ENCODE measurements at places on chromosomes 1 and 21. TPM values are rescaled to one million over a fixed set of nuclear protein-coding genes. Genes with fewer than 3 reads are reported as not detected.

ANGPTL3 gene
- total RNA-seq: not detected

RIPPLY3 gene
- total RNA-seq: 0.34 TPM

PDXK gene
- total RNA-seq: 161 TPM

MFAP2 gene
- 6.3 TPM for total RNA-seq

C1orf185 gene
- not detected for total RNA-seq

SYCP1 gene
- not detected for total RNA-seq

OLIG2 gene
- total RNA-seq: not detected

THEM5 gene
- not detected for total RNA-seq

DNA sequence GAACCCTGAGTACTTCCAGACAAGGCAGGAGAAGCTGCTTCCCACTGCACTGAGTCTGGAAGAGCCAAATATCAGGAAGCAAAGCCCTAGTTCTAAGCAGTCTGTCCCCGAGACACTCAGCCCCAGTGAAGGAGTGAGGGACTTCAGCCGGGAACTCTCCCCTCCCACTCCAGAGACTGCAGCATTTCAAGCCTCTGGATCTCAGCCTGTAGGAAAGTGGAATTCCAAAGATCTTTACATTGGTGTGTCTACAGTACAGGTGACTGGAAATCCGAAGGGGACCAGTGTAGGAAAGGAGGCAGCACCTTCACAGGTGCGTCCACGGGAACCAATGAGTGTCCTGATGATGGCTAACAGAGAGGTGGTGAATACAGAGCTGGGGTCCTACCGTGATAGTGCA lies 33.1 kb upstream of the VAMP3 start:
- no peak for DNase-seq

- no peak for DNase-seq
Measured at GRCh38 chr1:218255090-218255489, 30.0 kb upstream of the RRP15 start.

GRCh38 chr1:228861832-228862180 lies 126.5 kb downstream of the RHOU start:
- no peak for DNase-seq

DNA sequence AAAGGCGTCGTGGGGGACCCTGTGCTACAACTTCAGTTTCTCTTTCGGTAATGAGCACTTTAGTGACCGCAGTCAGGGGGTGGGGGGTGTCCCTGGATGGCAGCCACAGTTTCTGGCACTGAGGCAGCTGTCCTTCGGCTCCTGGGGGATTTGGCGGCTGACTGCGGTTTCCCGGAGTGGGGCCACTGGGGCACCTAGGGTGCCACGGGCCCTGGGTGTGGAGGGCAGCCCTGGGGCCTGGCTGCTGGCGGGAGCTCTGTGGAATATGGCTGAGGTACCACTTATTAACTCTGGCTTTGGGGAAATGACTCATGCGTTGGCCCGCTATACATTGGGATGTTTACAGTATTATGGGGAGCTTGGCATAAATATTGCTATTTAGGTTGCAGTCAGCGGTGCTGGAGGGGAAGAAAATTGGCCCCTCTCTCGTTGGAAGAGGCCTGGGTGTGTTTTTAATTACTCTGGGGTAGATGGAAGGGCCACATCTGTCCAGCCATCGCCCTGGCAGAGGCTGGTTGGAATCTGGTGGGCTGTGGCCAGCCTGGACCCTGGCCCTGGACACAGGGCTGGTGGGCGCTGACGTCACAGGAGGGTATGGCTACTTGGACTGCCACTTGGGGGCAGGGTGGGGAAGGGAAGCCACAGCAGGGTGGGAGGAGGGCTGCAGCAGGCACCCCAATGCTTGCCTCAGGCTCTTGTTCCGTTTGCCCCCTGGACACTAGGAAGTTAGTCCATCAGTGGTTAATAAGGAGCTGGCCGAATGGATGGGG lies 2.0 kb downstream of the EPHB2 start:
- no peak for DNase-seq

DNA sequence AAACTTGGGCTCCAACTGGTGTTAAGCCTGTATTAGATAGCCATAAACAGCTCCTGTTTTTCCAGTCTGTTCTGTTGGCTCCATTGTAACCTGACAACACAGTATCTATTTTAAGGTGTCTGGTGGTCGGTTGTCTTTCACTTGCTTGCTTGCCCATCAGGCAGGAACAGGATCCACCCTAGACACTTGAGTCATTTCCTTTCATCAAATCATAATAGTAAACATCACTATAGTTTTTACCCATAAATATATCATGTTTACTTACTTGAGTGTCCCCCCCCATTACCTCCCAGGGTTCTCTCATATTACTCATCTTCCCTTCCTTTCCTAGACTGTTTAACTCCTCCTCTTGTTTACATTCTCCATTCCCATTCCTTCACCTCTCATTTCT lies 2.9 kb downstream of the DDI2 start:
- DNase-seq: no peak

DNA sequence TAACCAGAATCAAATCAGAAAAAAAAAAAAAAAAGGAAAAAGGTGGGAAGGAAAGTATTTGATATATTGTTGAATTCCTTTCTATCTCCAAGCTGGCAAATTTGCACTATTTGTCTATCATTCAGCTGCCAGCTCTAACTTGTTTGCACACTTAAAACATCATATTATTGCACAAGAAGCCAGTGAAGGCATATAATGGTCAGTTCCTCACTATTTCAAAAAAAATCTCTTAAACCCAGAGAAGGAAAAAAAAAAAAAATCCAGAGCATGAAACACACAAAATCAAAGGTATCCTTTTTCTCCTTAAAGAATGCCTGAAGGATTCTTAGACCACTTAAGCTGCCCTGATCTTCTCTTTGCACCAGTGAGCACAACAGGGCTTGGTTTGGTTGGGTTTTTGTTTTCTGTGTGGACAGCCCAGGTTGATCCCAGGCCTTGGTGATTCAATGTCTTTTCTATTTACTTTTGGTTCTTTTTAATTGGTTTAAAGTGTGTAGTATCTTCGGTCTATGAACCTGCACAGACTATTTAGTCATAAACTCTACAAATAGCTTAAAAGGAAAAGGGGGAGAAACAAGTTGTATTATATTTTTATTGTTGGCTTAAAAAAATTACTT lies 40.2 kb downstream of the DUSP10 start:
- no peak for DNase-seq

- no peak for DNase-seq
Measured at GRCh38 chr1:202161151-202162046, 997 bp upstream of the PTPN7 start.

- DNase-seq: peak; percentile 54
Measured at GRCh38 chr1:110207831-110208230, 2.3 kb upstream of the KCNC4 start.

DNA sequence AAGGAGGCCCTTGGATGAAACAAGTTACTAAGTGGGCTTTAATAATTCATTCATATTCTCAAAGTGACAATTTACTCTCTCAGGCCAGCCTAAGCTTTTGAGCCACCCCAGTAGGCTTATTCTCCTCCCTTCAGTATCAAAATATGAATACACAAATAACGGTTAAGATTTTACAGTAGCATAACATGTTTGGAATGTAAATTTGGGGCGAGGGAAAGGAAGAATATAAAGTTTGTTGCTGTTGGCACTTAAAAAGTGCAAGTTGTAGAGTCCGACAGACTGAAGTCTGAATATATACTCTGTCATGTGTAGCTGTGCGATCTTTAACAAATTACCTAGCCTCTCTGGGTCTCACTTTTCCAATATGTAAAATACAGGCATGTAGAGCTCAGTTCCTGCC lies 22.6 kb upstream of the MYSM1 start:
- DNase-seq: no peak

GRCh38 chr1:99705385-99705784 lies 59.5 kb downstream of the PALMD start:
- no peak for DNase-seq

DNA sequence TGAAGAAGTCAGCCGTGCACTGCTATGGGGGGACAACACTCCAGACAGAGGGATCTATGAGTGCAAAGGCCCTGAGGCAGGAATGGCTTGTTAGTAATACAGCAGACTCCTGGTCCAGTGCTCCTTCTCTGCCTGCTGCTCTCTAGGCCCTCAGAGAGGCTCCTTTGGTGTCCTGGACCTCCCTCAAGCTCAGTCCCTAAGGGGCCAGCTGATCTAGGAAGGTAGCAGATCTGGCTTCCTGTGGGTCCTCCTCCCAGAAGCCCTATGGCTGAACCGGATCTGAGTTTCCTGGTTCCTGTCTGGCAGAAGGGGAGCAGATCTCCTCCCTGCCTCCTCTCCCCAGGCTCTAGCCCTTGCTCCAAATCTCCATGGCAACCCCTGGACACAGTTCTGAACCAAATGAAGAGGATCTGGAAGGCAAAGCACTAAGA lies at the start of gene LDLRAD2:
TSS of gene LDLRAD2 (plus strand) at position 391 of the 431 bp plus-strand sequence. CDS start 187 bp downstream, outside the sequence.
- DNase-seq: no peak

GRCh38 chr1:199867601-199868000 lies 159.9 kb upstream of the NR5A2 start:
- DNase-seq: no peak
